Fibroblast of gingiva (primary cell): ENCODE measurements at places on chromosomes 2 and 18.

- peak; percentile 73 for DNase-seq
These were observed 1.0 kb downstream of the RTN4 start for GRCh38 chr2:55049043-55049820.

- DNase-seq: no peak
These were observed 13.2 kb downstream of the VAPA start for GRCh38 chr18:9926977-9927376.

DNA sequence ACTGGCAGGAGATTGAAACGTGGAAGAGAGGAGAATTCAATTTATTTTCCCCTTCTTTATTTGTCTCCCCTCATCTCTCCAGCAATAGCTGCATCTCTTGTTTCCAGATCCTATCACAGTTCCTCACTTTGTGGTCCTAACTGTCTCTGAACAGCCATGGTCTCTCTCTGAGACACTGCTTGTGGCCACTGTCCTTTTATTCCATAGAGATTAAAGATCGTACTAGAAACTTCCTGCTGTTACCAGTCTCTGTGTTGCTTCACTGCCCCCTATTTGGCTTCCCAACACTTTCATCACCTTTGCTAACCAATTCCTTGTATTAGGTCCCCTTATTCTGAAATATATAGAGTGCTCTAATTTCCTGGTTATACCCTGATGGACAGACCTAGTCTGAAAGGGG, 48.9 kb upstream of the CAVIN2 start:
- DNase-seq: no peak

- no peak for DNase-seq
These were observed 9.8 kb upstream of the MGAT5 start for GRCh38 chr2:134244086-134244485.

- DNase-seq: no peak
These were observed 30.4 kb downstream of the TOGARAM2 start for GRCh38 chr2:29011418-29012060.

GRCh38 chr2:19971691-19972090, 18.2 kb downstream of the WDR35 start:
- no peak for DNase-seq

DNA sequence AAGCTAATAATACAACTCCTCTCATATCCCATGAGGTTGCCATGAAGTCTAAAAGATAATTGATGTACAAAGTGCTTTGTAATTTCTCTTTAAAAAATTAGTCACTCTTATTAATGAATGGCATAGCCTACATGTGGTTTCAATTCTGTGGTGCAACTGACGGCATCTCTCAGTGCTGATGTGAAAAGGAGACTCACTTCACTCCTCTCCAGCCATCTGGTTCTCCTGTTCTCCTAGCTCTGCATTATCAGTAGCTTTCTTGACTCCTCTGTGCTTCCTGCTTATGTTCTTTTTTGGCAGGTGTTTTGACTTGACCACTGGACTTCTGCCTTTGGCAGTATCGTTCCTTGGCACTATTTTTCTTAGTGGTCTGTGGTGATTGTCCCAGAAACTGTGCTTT, 134.9 kb upstream of the ZFP36L2 start:
- DNase-seq: peak; percentile 54
